CD4-positive, alpha-beta T cell treated with Interleukin-4 for 1 hour (primary cell): ENCODE measurements at places on chromosomes 16 and 17.

DNA sequence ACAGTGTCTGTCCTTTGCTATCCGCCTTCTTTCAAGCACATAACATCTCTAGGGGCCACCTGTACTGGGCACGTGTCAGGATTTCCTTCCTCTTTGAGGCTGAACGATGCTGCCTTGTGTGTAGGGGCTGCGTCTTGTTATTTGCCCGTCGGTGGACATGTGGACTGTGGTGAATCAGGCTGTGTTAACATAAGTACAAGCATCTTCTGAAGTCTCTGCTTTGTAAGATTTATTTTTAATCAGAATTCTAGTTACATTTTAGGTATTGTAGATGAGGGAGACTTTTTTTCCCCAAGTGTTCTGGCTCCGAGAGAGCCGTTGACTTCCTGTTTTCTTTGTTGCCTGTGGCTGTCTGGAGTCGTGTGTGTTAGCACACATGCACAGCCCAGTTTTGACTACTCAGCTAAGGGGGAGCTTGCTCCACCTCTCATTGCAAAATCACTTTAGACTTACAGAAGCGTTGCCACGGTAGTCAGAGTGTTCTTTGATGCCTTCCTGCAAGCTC is 26.1 kb downstream of the SPG7 start:
- peak; percentile 76 for DNase-seq

- peak; percentile 85 for DNase-seq
Measured at GRCh38 chr16:67936880-67937605, 393 bp upstream of the PSMB10 start.

DNA sequence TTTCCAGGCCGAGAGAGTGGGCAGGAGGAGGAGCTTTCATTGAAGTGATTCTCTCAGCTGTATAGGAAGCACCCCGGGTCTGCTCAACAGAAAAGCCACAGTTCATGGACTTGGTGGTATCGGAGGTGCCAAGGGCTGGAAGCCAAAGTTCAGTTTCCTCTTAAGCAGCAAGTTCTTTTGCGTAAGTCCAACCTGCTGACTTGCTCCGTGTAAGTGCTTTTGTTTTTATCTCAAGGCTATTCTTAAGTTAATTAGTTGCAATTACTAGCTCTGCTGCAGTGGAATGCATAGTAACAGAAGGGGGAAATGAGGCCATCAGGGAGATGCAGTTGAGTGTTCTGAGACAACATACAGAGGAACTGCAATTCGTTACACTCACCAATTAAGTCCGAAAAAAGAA is 44.6 kb downstream of the SMIM36 start:
- no peak for DNase-seq

DNA sequence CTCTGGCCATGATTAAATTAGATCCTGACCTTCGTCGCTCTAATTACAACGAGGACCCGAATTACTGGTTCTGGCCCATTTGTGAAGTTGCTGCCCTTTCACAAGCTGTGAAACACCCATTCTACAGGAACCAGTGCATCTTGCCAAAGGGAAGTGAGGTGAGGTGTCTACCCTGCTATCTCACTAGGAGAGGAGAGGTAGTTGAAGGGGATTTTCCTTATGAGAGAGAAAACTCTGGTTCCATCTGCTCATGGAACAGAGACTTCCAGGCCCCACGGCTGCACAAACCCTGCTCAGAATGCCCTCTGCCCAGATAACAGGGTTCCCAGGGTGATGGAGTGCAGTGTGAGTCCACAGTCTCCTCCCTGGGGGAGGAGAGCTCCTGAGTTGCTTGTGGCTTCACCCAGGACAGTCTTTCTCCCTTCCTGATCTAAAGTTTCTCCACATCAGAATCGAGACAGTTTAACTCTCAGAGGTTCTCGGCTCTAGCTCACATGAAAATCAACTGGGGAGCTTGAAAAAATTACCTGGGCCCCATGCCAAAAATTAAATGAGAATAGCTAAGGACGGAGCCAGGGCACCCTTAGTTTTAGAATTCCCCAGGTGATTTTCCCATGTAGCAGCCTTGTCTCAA is 7.8 kb upstream of the SSTR2 start:
- no peak for DNase-seq

DNA sequence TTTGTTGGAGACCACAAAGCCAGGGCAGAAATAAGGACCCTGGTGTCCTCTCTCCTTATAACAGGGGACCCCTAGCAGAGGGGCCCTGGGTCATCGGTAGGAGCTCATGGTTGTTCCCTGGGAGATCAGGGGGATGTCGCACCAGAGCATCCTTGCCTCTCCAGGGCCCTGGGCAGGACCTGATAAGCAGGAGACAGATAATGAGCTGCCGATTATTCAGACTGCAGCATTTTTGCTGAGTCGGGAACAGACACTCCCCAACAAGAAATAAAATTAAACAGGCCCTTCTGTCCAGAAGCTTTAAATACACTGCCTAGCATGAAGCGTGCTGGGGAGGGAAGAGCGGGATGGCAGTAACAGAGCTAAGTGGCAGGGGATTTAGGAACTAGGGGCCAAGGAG is 15.4 kb upstream of the GFAP start:
- DNase-seq, result no peak
